ENCODE measurements at places on chromosomes 3 and 15. TPM values are rescaled to one million over a fixed set of nuclear protein-coding genes. Genes with fewer than 3 reads are reported as not detected.

ATP13A5 gene
- not detected for total RNA-seq

TMEM207 gene
- total RNA-seq = not detected

SMARCC1 gene
- total RNA-seq = 76.4 TPM

ZNF662 gene
- total RNA-seq = 1.7 TPM

GREM1 gene
- total RNA-seq = not detected

RUBCN gene
- 50.2 TPM for total RNA-seq

PIF1 gene
- 69.1 TPM for total RNA-seq

CYP1A2 gene
- total RNA-seq = not detected

ITGA11 gene
- total RNA-seq = 0.39 TPM

CPNE9 gene
- total RNA-seq = not detected

SLC2A2 gene
- total RNA-seq = not detected

BBX gene
- 30.1 TPM for total RNA-seq

EFCAB12 gene
- total RNA-seq = 0.42 TPM

CCR3 gene
- 0.37 TPM for total RNA-seq

TMEM40 gene
- not detected for total RNA-seq

DNAH12 gene
- total RNA-seq = not detected

SLC30A4 gene
- 2.1 TPM for total RNA-seq

SLCO2A1 gene
- total RNA-seq = not detected

C3orf20 gene
- total RNA-seq = 0.10 TPM

RPL39L gene
- total RNA-seq = 23.5 TPM

RASL12 gene
- not detected for total RNA-seq

TBCCD1 gene
- 20.1 TPM for total RNA-seq

CD276 gene
- not detected for total RNA-seq

ITIH1 gene
- not detected for total RNA-seq

FBLN2 gene
- total RNA-seq = 1.8 TPM

ZBTB38 gene
- total RNA-seq = 29.6 TPM

SAMD7 gene
- not detected for total RNA-seq

PATL2 gene
- total RNA-seq = 29.6 TPM

HCLS1 gene
- total RNA-seq = 280 TPM

LRRC31 gene
- total RNA-seq = not detected

All from activated CD8-positive, alpha-beta T cell treated with anti-CD3 and anti-CD28 coated beads, Interleukin-2, amount 10 ng/mL, durations not matched to agents 7 days and 5 days (primary cell).